ENCODE measurements at places on chromosomes 2 and 18.

DNA sequence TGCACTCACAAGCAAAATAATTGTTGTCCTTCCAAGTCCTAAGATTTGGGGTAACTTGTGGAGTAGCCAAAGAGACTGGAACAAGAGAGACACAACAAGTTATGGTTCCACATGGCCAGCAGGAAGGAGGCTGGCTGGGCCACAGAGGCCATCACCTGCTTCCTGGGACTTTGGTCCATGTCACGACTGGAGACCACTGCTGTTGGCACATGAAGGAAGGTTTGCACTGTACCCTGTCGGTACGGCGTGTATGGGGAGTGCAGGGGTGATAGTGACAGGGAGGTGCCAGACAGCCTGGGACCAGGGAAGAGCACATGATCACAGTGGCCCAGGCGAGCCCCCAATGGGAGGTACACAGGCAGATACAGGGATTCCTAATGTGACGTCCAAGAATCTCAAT is 15.5 kb downstream of the SLC66A2 start:
- no peak for DNase-seq

DNA sequence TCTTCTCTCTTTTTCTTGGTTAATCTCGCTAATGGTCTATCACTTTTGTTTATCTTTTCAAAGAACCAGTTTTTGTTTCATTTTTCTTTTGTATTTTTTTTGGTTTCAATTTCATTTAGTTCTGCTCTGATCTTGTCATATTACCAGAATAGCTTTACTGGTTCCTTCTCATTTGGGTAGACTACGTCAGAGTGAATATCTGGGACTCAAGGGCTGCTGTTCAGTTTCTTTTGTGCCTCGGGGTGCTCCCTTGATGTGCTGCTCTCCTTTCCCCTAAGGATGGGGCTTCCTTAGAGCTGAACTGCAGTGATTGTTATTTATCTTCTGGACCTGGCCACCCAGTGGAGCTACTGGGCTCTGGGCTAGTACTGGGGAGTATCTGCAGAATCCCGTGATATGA is 29.4 kb upstream of the IL1RN start:
- no peak for DNase-seq

GRCh38 chr2:134195341-134195740 is 58.5 kb upstream of the MGAT5 start:
- DNase-seq: no peak

DNA sequence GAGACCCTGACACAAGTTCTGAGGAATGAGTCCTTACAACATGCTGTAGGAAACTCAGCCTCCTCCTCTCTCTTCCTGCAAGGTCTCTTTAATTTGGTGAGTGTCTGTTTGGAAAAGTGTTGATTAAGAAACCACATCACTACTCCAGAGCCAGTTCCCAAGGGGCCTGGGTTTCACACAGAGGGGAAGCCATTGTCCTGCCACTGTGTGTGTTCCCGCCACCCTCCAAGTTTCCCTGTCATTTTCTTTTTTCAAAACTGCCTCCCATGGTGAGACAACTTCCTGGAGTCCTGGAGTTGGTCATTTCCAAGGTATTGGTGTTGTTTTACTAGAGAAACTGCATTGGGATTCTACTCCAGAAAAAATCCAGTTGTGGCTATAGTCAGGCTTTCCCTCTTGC is 232.0 kb upstream of the PARD3B start:
- no peak for DNase-seq

Data from eye (tissue), 1 donor.